ENCODE measurements at places on chromosomes 16 and 17.

DNA sequence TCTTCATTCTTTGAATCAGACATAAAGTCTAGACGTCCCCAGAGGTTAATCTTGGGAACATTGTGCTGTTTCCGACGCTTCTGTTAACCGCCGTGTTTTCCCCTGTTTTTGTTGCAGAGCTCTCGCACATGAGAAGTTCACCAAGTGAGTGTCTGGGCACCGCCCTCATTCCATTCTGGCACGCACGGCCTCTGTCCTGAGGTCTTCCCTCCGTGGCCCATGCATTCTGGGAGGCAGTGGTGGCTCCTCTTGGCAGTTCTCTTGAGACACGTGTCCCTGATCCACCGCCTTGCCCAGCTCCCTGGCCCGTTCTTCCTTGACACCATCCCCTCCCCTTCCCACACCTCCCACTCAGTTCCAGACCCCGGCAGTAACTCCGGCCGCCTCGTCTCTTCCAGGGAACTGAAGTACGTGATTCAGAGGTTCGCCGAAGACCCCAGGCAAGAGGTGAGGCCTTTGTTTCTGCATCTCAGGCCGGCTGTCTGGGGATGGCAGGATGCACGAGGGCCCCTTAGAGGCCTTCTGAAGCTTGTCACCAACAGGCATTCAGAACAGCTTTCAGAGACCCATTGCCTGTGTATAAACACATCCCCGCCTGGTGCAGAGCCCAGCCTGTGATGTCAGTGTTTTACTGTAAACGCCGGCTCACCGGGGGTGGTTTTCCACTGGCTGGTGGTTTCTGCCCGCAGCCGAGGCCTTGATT lies 85.9 kb upstream of the PLCG2 start:
- no peak for DNase-seq

DNA sequence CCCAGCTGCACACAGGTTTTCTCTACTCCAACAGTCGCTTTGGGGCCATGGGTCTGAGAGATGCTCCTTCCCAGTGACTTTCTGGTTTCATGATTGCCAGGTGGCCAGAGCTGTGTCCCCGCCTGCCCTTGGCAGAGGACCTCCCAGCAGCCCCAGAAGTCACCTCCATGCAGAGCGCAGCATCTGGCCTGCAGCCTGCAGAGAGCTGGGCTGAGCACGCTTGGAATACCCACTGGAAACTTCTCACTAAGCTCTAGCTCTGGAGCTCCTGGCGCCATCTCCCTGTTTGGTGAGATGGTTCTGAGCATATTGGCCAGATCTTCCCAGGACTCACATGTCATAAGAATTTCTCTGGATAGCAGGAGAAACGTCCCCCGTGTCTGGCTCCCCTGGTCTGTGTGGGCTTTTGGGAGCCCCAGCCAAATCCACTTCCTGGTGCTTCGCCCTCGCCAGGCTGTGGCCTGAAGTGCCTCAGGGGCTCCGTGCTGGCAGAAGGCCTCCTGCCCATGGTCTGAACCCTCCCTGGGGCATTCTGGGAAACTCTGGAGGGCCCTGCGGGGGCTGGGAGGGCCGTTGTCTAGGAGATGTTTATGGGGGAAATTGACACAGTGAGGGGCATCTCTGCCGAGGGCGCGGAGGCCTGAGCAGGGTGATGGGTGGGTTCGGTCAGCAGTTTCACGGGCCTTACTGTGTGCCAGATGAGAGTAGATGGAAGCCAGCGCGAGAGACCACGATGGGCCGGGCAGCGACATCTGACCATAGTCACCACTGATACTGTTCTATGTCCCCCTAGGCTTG lies 73.2 kb upstream of the CIBAR2 start:
- no peak for DNase-seq

GRCh38 chr16:88356727-88357199 lies 26.0 kb upstream of the ZNF469 start:
- no peak for DNase-seq

DNA sequence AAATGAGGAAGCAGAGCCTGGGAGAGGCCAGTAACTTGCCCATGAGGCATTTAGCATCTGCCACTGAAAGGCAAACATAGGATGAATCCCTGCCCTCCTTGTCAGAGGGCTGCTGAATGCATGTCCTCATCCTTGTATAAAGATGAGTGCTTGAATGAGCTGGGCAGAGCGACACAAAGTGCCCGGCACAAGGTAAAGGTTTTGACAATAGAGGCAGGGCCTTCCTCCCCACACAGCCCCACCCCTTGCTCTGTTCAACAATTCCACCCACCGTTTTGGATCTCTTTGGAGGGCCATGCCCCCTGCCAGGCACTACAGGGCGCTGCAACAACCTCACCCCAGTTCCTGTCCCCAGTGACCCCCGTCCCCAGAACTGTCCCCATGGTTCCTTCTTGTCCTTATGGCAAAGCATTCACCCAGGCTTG lies 1.4 kb upstream of the KRT19 start:
- no peak for DNase-seq

GRCh38 chr17:37820313-37820994 lies 75.6 kb upstream of the HNF1B start:
- DNase-seq, result no peak

All from activated CD4-positive, alpha-beta memory T cell treated with anti-CD3 and anti-CD28 coated beads, Interleukin-2, amount 10 ng/mL, durations not matched to agents 7 days and 5 days (primary cell).